ENCODE measurements at places on chromosomes 5 and 9.

DNA sequence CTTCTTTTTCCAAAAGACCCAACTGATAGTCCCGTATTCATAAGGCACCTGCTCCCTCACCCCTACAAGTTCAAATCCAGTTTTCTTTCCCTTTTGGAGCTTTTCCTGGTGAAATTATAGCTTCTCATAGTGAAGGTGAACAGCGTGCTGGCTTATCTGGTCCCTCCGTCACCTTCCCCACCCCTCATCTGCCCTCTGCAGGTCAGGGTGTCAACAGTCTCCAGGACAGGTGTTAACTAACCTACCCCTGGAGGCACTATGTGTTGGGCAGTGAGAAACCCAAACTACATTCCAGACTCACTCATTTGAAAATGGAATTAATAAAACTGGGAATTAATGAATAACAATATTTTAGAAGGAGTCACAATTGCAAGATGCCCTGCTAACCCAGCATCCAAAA is 109.0 kb upstream of the TAS2R1 start:
- DNase-seq, result no peak

DNA sequence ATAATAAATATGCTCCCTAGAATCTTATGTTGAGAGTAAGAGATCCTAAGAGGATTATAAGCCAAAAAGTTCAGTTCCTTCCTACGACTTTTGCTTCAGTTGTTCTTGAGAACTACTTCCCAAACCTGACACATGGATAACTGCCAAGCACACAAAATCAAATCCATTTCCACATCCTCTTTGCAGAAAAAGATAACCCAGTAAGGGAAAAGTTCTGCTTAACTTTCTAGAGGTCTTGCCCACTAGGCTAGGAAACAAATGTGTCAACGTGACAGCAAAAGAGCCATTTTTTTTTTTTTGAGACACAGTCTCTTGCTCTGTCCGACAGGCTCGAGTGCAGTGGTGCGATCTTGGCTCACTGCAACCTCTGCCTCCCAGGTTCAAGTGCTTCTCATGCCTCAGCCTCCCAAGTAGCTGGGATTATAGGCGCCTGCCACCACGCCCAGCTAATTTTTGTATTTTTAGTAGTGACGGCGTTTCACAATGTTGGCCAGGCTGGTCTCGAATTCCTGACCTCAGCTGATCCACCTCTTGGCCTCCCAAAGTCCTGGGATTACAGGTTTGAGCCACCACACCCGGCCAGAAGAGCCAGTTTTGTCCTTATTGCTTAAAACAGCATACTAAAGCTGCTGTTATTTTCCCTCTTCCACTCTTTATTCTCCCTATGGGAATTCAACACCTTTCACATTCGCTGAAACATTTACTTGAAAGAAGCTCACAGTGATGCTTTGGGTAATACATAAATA is 24.2 kb downstream of the CSNK1A1 start:
- no peak for DNase-seq

DNA sequence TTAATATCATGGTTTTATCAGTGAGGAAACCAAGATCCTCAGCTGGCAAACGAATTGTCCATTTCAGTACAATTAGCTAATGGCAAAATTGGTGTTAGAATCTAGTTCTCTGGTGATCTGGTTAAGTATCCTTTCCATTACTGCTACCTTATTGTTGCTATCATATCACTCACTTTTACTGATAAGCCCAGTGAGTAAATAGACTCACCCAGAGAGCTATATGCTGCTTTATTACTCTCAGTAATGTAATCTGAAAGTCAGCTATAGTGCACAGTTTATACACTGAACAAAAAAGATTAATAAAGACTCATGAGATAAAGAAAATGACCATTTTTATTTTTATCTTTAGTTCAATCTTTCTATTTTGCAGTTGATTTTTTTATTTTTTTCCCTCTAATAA is 95.0 kb downstream of the DMAC1 start:
- DNase-seq, result no peak

GRCh38 chr9:13904746-13905145 is 409.2 kb downstream of the NFIB start:
- no peak for DNase-seq

GRCh38 chr9:88828492-88828974 is 162.7 kb upstream of the S1PR3 start:
- no peak for DNase-seq

DNA sequence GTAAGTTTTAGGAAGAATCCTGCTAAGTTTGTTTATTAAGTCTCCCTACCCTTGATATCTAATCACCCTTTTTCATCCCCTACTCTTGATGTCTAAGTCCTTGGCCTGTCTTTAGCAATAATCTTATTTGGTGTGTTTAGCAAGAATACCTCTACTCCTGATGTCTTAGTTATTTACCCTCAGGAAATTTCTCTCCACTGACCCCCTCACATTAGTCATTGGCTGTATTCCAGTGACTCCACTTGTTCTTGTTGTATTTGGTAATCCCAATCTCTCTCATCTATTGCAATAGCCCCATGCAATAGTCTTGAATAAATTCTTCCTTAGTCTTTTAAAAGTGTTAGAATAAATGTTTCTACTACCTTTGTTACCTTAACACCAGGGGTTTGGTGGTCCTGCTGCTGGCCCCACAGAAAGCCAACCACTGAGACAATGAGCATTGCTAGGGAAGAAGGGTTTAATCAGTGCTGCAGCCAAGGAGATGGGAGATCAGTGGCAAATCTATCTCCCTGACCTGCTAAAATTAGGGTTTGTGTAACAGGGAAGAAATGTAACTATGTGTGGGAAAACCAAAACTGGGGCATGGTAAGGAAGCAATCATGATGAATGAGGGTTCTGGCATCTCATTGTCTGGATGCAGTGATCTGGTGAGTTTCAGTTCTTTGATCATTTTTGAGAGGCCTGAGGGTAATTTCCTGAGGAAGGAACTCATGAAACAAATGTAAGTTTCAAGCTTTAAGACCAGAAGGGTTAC is 236.4 kb upstream of the DAB2 start:
- no peak for DNase-seq

GRCh38 chr5:39822020-39822419 is 397.2 kb upstream of the DAB2 start:
- DNase-seq, result no peak

GRCh38 chr9:16172796-16173195 is 620.0 kb downstream of the CCDC171 start:
- DNase-seq, result no peak

GRCh38 chr5:36703245-36703860 is 96.9 kb downstream of the SLC1A3 start:
- no peak for DNase-seq

DNA sequence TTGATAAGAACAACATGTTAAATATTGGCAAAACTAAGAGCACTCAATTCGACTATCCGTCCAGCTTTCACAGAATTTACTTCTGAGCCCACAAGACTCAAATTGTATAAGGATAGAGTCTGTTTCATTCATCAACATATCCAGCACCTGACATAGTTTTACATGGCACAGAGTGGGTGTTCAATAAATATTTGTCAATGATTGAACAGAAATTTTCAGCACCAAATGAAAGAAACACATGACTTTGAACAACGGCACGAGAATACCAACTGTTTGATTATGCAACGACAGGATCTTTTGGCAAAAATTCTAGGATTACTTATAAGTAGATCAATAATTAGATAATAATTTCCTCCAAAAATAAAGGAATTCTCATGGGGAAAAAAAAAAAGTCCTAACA is 41.8 kb downstream of the SKP2 start:
- DNase-seq, result no peak

- no peak for DNase-seq
Measured at GRCh38 chr5:119355685-119356611, at the start of gene TNFAIP8. Gene TNFAIP8 (plus strand): TSS chr5:119356019. CDS start chr5:119356091, 72 bp downstream.

DNA sequence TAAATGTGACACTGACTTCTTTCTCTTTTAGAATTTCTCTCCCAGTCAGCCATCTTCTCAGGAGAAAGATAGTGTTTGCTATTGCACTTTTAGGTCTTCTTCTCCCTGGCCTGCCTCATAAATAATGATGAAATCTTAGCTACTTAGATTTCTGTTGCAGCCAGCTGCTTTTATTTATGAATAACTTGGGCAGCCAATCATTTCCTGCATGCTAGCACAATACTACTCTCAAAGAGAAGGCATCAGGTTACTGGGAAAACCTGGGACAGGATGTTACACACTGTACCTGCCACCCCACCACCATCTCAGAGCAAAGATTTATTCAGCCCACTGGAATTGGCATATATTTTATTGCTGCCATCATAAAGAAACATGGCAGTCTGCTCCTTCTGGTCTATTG is 266.6 kb downstream of the PRELID2 start:
- DNase-seq, result no peak

- no peak for DNase-seq
Measured at GRCh38 chr5:111942661-111943401, 185.8 kb upstream of the NREP start.

GRCh38 chr5:135625961-135626360 is 47.2 kb upstream of the CXCL14 start:
- no peak for DNase-seq

GRCh38 chr5:103117471-103117991 is 2.4 kb downstream of the GIN1 start:
- no peak for DNase-seq

DNA sequence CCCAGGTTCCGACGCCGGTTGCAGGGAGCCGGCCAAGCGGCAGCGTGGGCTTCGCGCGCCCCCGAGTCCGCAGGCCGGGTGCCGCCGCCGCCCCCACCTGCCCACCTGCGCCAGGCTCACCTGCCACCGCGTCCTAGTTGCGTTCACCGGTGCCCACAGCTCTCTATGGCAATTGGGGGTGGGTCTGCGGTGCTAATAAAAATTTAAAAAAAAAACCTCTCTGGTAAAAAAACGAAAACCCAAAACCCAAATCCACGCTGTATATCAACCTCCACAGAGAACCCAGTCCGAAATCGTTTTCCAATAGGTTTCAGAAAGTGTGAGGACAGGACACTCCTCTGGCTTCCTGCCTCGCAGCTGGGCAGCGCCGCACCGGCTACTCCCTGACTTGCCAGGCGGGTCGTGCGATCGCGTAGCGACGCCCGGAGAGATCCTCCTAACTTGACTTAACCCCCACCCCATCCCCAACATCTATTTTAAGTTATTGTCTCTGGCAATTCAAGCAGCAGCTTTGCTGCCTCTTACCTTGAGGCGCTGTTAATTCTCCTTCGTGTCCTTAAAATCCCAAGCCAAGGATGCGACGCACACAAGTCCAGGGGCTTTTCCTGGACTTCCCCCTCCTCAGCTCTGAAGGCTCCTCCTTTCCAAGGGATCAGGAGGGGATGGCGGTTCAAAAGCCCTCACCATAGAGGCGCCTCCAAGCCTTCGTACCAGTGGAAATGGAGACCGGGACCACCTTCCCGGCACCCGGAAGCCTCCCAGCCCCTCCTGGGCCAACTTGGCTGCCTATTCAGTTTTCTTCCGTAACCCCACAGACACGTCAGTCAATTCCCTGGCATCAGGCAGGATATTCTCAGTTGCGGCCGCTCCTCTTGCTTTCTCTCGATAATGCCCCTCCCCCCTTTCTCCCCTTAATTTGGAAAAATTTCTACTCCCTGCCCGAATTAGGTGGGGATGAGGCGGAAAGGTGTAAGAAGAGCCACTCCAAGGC is 1639.4 kb upstream of the C9orf72 start:
- DNase-seq, result no peak

DNA sequence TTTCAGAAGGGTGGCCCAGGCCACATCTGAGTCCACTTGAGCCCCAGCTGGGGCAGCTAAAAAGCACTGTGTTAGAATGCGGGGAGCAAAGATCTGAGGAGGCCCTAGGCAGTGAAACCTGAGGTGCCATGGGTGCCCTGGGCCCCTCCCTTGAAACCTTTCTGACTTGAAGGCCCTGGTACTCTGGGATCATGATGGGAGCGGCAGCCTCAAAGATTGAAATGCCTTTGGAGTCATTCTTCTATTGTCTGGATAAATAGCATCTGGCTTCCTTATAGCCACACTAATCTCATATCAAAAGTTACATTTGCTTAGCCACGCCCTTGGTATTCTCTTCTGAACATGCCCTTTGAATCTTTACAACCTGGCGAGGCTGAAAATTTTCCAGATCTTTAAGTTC is 7.7 kb upstream of the SEMA5A start:
- DNase-seq, result no peak

- no peak for DNase-seq
Measured at GRCh38 chr9:137606005-137606621, 627 bp downstream of the ARRDC1 start.

- DNase-seq, result no peak
Measured at GRCh38 chr9:91417602-91418214, 5.9 kb downstream of the NFIL3 start.

DNA sequence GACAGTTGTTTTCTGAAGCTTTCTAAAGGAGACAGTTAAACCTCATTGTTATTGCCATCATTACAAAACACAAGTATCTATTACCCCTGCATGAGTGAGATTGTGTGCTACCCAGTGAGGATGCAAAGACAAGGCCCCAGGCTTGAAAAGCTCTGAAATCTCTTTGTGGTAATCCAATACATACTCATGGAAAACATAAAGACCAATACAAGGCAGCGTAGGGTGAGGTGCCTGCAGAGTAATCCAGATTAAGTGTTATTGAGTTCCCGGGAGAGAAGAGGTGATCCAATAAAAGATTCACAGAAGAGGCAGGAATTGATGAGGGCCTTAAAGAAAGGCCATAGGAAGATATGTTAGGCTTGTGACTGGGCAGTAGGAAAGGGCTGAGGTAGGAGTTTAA is 150.1 kb downstream of the MEF2C start:
- no peak for DNase-seq

- no peak for DNase-seq
Measured at GRCh38 chr9:684054-684890, 157.2 kb upstream of the DMRT1 start.

GRCh38 chr5:82352146-82352791 is 74.1 kb upstream of the RPS23 start:
- no peak for DNase-seq

GRCh38 chr9:27673641-27674040 is 100.4 kb upstream of the C9orf72 start:
- no peak for DNase-seq

DNA sequence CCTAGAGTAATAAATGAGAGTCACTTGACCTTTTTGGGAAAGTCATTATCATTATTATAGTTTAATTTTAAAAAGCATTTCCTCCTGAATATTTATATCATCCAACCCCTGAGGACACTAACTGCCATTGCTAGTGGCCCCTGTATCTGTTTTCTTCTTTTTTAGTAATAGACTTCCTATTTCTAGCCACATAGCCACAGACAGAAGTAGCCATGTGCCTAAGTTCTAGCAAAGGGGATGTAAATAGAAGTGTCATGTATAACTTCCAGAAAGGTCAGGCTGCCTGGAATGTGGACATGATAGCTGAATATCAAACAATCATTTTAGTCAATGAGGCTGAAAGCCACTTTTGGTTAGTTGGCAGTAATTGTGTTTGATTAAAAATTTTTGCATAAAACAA is 37.5 kb upstream of the IQGAP2 start:
- no peak for DNase-seq

- DNase-seq, result no peak
Measured at GRCh38 chr5:213803-214395, 4.1 kb downstream of the CCDC127 start.
